ENCODE measurements at places on chromosomes 5 and 9.
A peak's percentile ranks its signal among the peaks of the same experiment; 100 is the strongest.

- DNase-seq = no peak
Measured at GRCh38 chr5:27938989-27939388, 900.6 kb upstream of the CDH9 start.

DNA sequence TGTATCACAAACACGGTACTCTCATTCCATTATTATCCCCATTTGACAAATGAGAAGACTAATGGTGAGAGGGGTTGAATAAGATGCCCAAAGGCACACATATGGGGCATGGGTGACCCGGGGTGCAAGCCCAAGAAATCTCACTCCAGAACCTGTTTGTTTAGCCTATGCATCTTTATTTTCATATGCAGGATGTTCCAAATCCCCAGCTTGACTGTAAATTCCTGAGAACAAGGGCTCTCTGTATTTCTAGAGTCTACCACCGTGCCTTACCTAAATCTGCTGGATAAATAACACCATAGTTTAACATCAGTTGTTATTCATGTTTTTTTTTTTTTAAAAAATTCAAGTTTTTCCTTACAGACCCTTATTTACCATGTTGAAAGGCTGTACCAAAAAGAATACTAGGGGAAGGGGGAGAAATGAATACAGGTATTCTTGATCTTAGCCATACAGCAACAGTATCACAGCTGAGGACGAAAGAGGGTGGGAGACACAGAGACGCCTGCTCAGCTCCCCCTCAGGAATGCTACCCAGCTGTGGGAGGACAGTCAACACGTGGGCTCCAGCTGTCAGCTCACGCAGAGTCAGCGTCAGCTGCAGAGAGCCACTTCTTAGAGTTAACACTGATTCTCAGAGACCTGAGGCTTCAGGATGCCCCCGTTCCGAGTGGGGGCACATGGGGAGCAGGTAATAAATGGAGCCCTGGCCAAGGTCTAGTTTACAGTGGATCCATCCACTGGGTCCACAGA lies 86.6 kb downstream of the MED27 start:
- DNase-seq = no peak

DNA sequence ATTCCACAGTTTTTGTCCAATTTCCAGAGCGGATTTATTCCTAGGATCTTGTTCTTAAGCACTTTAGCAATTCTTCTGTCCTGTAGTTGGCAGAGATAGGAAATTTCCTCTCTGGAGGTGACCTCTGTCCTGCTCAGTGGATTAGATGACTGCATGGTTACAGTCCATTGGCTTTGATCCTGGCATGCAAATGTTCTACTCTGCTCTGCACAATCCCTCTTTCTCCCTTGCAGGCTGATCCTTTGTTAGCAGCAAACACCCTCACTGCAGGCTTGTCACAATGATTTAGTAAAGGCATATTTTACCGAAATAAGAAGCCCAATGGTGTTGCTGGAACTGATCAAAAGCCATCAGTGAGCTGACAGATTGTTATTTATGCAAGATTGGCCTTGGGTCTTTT lies 243.8 kb downstream of the COX7C start:
- DNase-seq = no peak

DNA sequence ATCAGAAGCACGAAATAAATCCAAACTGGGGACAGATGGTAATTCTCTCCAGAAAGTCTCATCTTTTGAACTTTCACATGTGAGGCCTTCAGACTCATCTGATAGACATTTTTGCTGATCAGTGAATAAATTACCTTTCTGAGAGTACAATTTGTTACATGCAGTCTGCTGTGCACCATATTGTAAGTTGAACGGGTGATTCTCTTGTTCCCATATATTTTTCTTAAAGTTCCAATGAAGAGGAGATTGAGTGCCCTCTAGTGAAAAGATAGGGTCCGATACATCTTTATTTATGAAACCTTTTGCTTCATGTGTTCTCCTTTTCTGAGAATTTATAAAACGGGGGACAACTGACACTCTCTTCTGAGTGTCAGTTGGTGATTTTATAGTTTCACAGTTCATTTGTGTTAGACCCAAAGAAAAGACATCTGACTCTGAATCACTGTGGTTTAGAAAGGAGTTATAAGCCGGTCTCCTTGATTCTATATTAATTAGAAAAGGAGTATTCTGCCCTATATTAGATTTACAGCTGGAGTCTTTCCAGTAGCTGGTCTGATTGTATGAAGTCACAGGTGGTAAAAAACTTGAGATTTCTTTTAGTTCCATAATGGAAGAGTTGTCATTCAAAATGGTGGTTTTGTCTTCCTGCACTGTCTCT lies 30.4 kb downstream of the GNG10 start:
- peak; percentile 72 for DNase-seq
